ENCODE measurements at places on chromosomes 3 and 15. TPM values are rescaled to one million over a fixed set of nuclear protein-coding genes. Genes with fewer than 3 reads are reported as not detected.

- DNase-seq = no peak
Observed at GRCh38 chr3:145678401-145678800, 482.6 kb downstream of the PLOD2 start.

The PLXNB1 gene
- 1.9 TPM for total RNA-seq

DNA sequence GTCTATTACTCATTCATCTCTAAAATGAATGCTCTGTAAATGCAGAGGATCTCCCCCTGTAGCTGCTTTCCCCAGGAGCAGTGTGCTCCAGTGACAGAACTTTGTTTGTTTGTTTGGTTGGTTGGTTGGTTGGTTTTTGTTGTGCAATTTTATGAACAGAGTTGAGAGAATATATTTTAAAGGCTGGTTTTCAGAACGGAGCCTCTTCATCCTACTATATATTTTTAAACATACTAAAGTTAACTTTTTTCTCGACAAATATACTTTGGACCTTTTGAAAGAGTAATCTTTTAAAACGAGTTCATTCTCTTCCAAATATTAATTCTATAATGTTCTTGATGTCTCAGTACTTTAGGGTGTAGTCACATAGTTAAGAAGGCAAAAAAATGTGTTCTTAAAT is 20.2 kb downstream of the RYR3 start:
- no peak for DNase-seq

GRCh38 chr3:101836652-101837598 is 12.4 kb upstream of the NFKBIZ start:
- DNase-seq = no peak

The ECE2 gene
- total RNA-seq = not detected

- DNase-seq = peak; percentile 64
Observed at GRCh38 chr3:33439546-33440327, 468 bp downstream of the UBP1 start.

The GREM1 gene
- total RNA-seq = not detected

- DNase-seq = no peak
Observed at GRCh38 chr15:36758800-36759199, 179.4 kb downstream of the CDIN1 start.

GRCh38 chr15:101810876-101811275 is 1.1 kb upstream of the OR4F15 start:
- DNase-seq = no peak

GRCh38 chr15:99452728-99453636 is 112.8 kb upstream of the MEF2A start:
- DNase-seq = peak; percentile 20

- no peak for DNase-seq
Observed at GRCh38 chr3:28669870-28670269, 321.2 kb upstream of the AZI2 start.

GRCh38 chr3:13141991-13142412 is 68.8 kb upstream of the IQSEC1 start:
- DNase-seq = peak; percentile 45

DNA sequence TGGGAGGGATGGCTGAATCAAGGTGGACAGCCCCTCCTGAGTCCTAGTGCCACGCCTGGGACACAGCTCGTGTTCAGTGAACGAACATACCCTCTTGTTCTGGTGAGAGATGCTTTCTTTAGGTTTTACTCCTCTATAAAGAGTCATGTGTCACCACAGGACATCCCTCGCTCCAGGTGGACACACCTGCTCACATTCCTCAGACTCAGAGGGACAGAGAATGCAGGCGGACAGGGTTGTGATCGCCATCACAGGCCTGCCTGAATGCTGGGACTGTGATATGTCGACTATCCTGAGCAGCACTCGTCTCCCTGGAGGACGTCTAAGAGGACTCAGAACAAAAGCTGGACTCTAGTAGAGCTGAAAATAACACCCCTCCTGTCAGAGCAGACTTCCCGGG is 96.4 kb upstream of the SNRPA1 start:
- DNase-seq = no peak

DNA sequence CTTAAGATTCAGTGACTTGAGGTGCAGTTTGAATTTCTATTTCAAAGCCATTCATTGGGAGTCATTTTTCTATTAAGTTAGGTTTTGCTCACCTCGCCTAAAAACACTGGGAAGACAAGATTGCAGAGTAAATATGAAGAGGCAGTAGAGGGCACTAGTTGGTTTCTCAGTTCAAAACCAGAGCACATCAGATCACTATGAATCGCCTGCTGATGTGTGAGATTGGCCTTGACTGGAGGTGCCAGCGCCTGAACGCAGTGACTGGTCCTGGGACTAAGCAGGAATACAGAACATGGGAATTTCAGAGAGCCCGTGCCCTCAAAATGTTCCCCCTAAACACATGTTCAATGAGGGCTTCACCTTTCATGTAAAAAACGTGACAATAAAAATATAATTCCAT is 229.0 kb downstream of the ITPR1 start:
- peak; percentile 45 for DNase-seq

- DNase-seq = no peak
Observed at GRCh38 chr15:42184296-42184695, 23.8 kb downstream of the VPS39 start.

DNA sequence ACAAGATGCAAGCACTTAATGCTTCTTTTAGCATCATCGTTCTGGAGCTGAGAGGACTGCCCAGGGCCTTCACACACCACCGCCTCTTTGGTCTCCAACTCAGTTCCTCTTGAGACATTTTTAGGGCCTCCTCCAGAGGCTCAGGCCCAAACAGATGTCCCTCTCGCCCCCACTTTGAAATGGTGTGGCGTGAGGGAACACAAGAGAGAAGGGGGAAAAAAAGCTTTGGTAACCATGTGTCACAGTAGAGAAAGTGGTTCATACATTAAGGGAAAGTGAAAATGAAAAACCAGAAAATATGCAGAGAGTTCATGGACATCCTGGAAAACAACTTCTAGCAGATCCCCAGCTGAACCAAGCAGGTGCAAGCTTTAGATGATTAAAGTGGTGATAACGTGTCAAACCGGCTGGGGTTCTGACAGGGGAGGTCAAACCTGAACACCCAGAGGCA is 33.1 kb upstream of the FOXP1 start:
- no peak for DNase-seq
